Fibroblast of villous mesenchyme (primary cell): ENCODE measurements at places on chromosomes 3 and 15. TPM values are rescaled to one million over a fixed set of nuclear protein-coding genes. Genes with fewer than 3 reads are reported as not detected.

The CFAP20DC gene
- total RNA-seq = 1.3 and 1.7 TPM in 2 replicates

The GOLGA8T gene
- total RNA-seq = under 0.01 TPM in 1 of 2 replicates, not detected in the other

The GPR156 gene
- 0.43 and 1.3 TPM in 2 replicates for total RNA-seq

The C3orf85 gene
- not detected in 2 replicates for total RNA-seq

The POLQ gene
- total RNA-seq = 6.4 and 6.9 TPM in 2 replicates

The SLC28A1 gene
- not detected in 2 replicates for total RNA-seq

The AGTR1 gene
- 0.43 and 1.6 TPM in 2 replicates for total RNA-seq

The GOLGA8S gene
- under 0.01 TPM in 2 replicates for total RNA-seq

DNA sequence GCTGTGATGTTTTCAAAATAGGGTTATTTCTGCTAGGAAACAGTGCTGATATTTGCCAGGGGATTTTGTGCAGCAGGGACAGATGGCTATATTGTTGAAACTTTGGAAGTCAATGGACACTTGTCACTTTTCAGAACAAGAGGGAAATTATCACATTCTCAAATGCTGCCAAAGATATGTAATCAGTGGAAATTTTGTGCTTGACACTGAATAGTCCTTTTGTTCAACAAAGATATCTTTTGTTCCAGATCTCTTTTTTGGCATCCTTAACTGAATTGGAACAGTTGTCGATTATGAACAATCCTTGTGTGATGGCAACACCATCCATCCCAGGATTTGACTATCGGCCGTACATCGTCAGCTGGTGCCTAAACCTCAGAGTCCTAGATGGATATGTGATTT is 7.8 kb downstream of the CEP97 start:
- no peak for DNase-seq

DNA sequence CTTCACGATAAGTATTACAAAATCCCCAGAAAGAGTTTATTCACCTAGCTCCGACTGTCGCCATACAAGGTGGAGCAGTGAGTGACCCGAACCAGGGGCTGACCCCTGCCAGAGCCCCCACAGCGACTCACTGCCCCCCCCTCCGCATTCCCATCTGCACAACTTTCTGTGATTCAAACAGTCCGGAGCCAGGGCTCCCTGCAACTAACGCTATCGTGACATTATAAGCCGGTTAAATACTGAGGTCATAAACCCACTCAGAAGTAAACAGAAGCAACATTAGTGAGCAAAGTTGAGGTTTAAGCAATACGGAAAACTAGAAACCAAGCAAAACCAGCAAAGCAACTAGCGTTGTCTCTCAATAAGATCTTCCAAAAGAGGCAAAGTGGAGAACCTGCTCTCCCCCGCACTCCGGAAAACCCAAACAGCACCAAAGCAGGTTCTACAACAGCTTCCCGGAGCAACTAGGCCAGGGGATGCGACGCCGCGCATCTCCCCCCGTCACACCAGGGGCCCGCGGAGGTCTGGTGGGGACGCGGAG is 642 bp downstream of the SCAP start:
- DNase-seq = peak; percentile 69

GRCh38 chr3:4756057-4756775 is 223.0 kb upstream of the BHLHE40 start:
- DNase-seq = no peak

GRCh38 chr3:155407331-155407730 is 113.8 kb upstream of the STRIT1 start:
- no peak for DNase-seq

DNA sequence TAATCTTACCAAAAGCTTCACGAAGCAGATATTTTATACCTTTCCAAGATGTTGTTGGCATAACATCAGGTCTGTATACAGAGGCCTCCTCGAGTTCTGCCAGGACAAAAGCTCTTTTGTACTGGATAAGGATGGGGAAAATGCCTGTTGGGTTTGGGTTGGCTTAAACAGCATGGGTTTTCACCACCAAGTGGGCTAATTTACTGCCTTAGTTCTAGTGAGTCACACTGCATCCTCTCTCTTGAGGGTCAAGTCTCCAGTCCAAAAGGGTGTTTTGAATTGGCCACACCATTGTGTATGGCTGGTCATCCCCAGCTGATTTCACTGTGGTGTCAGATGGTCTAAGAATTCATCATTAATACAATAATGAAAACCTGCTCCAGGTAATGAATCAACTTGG is 26.1 kb upstream of the BHLHE40 start:
- no peak for DNase-seq

GRCh38 chr3:169348276-169348675 is 315.2 kb downstream of the MECOM start:
- no peak for DNase-seq

GRCh38 chr15:31016446-31016915 is 25.1 kb upstream of the MTMR10 start:
- DNase-seq = peak; percentile 47

DNA sequence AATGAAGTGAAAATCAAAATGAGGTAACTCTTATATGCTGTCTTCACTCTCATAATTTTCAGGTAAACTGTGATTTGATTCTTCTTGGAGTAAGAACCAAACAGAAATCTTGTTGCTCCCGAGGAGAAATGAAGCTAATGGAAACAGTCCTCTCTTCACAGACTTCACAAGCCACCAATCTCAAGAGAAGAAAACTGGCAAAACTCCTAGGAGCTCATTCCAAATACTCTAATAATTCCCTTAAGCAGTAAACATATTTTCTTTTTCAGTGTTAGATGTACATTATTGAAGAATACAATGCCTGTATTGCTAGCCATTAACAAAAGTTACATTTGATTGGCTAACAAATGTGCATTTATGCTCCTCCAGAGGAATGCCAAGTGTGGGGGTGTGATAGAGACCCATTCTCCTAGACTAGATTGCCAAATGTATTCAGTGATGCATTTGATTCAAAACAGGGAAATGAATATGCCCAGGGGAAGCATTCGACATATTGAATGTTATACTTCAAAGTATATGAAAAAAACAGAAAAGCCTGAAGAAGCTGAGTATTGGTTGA is 11.8 kb upstream of the RIOX2 start:
- no peak for DNase-seq

GRCh38 chr15:73884159-73884558 is 10.8 kb downstream of the TBC1D21 start:
- no peak for DNase-seq

DNA sequence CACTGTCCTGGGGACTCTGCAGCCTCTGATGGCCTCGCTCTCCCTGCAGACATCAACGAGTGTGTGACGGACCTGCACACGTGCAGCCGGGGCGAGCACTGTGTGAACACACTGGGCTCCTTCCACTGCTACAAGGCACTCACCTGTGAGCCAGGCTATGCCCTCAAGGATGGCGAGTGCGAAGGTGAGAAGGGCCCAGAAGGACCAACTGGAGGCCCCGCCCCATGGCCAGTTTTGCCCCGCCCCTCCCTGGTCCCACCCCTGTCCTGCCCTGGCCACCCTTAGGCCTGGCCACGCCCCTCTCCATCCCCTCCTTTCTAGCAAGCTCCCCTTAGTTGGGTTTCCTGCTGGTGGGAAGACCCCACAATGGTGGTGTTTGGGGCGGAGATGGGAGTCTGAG is 77.5 kb downstream of the FBLN2 start:
- DNase-seq = no peak

GRCh38 chr3:25246913-25247312 is 181.2 kb upstream of the RARB start:
- no peak for DNase-seq

GRCh38 chr3:27641271-27641800 is 80.8 kb downstream of the EOMES start:
- DNase-seq = no peak

GRCh38 chr15:55267401-55268175 is 22.0 kb downstream of the RAB27A start:
- peak; percentile 95 for DNase-seq

GRCh38 chr3:10274601-10275000 is 18.1 kb downstream of the GHRL start:
- no peak for DNase-seq

- peak; percentile 82 for DNase-seq
Observed at GRCh38 chr15:48559285-48559684, 86.2 kb downstream of the FBN1 start.

DNA sequence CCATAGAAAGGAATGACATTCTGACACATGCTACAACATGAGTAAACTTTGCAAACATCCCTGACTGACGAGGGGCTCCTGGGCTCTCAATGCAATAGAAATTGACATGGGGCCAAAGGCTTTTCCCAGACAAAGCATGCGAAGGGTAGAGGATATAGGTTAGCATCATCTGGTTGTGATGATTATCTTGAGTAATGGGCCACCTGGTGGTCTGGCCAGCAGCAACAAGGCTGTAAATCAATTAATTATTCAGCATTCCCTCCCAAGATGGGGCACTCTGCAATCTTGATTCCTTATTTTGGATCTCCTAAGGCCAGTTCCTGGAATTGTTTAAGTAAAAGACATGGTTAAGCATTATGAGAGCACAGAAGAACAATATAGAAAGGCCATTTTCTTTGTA is 99.2 kb downstream of the AGBL1 start:
- no peak for DNase-seq

DNA sequence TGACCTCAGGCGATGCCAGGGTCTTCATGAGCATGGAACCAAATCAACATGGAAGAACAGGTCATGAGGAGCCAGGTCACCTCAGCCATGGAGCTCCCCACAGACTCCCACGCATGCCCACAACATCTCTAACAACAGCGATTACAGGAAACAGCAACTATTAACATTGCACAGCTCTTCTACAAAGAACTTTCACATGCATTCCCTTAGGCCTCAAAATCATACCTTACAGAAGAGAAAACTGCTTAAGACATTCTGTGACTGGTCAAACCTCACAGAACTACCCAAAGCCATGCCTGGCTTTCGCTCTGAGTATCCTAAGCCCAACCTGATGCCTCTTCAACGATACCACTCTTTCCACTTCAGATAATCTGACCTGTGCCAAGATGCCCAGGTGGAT is 117.8 kb downstream of the OXNAD1 start:
- DNase-seq = no peak

DNA sequence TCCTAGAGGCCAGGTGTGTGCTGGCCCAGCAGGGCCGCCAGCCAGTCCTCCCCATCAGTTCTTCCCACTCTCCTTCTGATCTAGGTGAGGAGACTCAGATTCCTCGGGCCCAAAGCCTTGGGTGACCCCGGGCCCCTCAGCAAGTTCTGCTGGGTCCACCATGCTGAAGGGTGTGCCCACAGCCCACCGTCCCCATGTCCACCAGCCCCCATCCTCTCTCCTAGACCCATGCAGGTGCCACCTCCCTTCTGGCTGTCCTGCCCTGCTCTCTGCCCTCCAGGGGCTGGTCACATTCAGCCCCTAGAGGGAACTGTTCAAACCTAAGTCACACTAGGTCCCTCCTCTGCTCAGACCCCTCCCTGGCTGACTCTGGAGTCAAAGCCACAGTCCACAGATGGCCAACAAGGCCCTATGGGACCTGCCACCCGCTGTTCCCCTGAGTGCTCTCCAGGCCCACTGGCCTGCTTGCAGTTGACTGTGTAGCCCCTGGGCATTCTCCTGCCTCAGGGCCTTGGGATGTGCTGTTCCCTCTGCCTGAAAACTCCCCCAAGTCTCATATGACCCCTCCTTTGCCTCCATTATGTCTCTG is 878 bp upstream of the TLR9 start:
- DNase-seq = no peak

- DNase-seq = no peak
Observed at GRCh38 chr3:72538070-72538745, 310.0 kb downstream of the SHQ1 start.

DNA sequence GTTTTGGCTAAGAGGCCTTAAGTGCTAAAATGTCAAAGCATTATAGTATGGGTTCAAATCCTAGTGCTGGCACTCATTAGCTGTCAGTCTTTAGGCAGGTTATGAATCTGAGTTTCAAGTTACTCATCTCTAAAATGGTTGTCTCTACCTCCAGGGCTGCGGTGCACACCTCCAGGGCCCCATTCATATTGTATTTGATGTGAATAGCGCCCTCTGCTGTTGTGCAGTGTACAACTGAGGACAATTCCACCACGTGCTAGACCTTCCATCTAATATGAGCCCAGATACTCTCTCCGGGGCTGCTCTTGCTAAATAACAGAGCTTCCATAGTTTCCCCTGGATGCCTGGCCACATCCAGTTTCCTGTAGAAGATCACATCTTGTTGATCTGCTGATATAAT is 54.3 kb downstream of the OXNAD1 start:
- no peak for DNase-seq

GRCh38 chr3:131082871-131083863 is 56.5 kb downstream of the NEK11 start:
- DNase-seq = no peak

DNA sequence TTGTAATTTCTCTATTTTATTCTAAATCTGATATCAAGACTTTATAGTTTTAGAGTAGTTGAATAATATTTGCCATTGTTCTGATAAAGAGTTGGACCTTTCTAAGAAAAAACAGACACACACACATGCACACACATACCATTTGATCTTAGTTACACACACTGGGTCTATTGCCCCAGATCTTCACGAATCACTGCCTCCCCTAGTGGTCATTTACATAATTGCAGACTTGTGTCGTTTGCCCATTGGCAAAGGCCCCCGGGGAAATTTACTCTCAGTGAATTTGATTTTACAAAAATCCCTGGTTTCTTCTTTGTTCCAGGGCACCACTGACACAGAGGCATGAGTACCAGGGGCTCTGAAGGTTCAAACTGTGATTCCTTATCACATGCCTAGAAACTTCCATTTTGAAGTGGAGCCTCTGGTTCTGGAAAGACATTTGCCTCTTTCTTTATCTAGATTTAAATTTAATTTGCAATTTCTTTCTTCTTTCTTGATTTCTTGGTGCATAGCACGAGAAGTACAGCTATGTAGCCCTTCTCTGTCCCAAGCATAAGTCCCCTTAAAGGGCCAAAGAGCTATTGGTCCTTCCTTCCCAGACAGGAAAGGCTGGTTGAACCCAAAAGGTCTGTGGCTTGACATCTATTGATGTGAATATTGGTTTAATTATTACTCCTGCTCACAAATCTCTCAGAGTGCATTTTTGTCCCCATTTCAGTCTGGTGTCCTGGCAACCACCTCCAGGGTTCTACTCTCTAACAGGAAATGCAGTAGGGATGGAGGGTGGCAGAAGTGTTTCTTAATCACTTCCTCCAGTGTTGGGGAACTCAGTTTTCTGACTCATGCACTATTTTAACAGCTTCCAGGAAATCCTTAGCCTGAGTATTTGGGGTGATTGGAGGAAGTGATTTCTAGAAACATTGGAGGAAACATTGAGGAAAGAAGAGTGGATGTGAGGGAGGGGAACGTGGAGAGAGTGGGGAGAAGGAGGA is 32.4 kb upstream of the SLC6A11 start:
- DNase-seq = peak; percentile 26

GRCh38 chr15:62593681-62594399 is 428.8 kb upstream of the C2CD4B start:
- peak; percentile 49 for DNase-seq

GRCh38 chr3:150292891-150293290 is 115.2 kb upstream of the TSC22D2 start:
- peak; percentile 60 for DNase-seq
